HT1080 (cell line): ENCODE measurements at places on chromosomes 6 and 20.

- peak; percentile 27 for DNase-seq
These were observed 49.1 kb downstream of the RFPL4B start for GRCh38 chr6:112396221-112396620.

GRCh38 chr6:42963855-42964605, 3.5 kb downstream of the GNMT start:
- peak; percentile 76 for DNase-seq

- no peak for DNase-seq
These were observed 84.2 kb downstream of the TMEM242 start for GRCh38 chr6:157239148-157239547.

- DNase-seq, result no peak
These were observed 29.6 kb downstream of the ZKSCAN8 start for GRCh38 chr6:28171271-28171670.

DNA sequence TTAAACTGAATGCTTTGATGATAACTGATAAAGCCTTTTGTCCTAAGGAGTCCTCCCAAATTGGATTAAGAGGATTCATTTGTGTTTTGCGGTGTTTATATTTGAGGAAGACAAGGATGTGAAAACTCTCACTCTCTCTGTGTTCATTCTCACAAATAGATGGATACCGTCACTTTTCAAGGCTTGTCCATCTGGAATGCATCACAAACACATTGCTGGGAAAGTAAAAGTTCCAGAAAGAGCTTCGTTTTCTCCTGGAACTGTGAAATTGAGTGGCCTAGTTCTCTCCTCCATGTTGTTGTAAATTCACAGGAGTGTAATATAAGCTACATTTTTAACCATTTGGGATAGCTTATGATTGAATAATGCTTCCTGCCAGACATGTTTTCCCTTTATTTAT, 581.6 kb upstream of the FLRT3 start:
- no peak for DNase-seq

- no peak for DNase-seq
These were observed 23.2 kb upstream of the SERINC1 start for GRCh38 chr6:122494665-122495272.

GRCh38 chr20:36655004-36655403, 9.0 kb upstream of the SLA2 start:
- no peak for DNase-seq

DNA sequence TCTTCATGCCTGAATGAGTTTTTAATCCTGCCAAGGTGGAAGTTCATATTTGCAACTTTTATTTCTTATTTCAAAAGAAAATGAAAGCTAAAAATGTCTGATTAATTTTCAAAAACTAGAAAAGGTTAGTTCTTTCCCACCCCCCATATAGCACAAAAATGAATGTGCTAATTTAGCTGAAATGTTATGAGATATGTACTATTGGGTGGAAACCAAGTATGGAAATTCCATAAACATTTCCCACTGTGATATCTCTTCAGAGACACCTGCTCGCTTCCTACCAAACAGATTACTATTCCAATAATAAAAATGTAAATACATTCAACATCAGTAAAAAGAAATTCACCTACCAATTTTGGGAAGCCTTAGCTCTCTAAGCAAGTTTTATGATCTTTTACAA, 678.6 kb upstream of the ID4 start:
- no peak for DNase-seq

GRCh38 chr20:50580842-50581544, 70.8 kb downstream of the PTPN1 start:
- no peak for DNase-seq

- no peak for DNase-seq
These were observed 65.6 kb downstream of the ZNF292 start for GRCh38 chr6:87220997-87221396.
